ENCODE measurements at places on chromosomes 1 and 21.
A peak's percentile ranks its signal among the peaks of the same experiment; 100 is the strongest.

GRCh38 chr1:47703156-47703825 lies 265.4 kb downstream of the FOXD2 start:
- DNase-seq: no peak

GRCh38 chr1:109619576-109620400 lies at the start of the genes AMPD2 and GNAT2:
Gene AMPD2 (plus strand): TSS chr1:109619837. CDS start chr1:109621176, 1,339 bp downstream.
Gene GNAT2 (minus strand): TSS chr1:109619616. CDS start chr1:109612870, 6,746 bp downstream.
- peak; percentile 51 for DNase-seq

DNA sequence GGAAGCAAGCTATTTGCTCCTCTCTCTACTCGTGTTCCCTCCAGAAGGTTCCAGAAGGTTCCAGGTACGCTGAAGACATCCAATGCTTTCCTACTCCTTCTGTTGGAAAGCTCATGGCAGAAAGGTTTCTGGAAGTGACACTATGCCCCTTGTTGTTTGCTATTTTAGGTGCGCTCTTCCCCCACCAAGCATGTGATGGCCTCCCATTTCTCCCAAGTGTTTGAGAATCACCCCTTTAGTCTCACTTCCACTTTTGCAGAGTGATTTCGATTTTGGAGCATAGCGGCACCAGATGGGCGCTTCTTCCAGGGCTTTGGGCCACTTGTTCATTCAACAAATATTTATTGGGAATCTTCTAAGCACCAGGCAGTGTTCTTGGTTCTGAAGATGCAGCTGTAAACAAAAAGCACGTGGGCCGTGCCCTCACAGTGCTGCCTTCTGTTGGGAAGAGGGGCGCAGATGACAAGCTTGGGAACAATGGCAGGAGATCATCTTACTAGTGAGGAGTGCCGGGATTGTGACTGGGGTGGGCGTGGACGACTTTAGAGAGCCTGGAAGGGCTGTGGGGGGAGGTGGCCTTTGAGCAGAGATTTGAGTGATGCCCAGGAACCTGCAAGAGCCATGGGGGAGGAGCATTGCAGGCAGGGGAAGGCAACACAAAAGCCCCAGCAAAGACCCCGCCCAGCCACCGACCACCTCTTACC lies 43.0 kb upstream of the TARDBP start:
- no peak for DNase-seq

- DNase-seq: no peak
These were observed 20.7 kb downstream of the PARS2 start for GRCh38 chr1:54743416-54744226.

DNA sequence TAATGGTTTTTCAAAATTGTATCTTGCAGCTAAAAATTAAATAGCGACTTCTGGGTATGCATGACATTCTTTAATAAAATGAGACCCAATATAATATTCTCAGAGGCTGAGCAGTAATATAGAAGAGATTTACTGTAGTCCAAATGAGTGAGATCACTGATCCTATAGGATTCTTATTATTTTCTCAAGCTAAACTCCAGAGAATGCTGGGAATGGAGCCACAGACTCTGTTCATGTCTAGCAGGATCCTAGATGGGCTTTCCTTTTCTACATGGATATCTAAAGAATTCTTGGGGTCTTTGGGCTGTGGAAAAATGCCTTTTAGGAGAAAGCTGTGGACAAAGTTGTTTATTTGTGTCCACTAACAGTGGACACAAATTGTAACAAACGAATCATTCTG lies 150.7 kb upstream of the ZNF644 start:
- no peak for DNase-seq

- DNase-seq: no peak
These were observed 9.8 kb downstream of the OVGP1 start for GRCh38 chr1:111417755-111418154.

DNA sequence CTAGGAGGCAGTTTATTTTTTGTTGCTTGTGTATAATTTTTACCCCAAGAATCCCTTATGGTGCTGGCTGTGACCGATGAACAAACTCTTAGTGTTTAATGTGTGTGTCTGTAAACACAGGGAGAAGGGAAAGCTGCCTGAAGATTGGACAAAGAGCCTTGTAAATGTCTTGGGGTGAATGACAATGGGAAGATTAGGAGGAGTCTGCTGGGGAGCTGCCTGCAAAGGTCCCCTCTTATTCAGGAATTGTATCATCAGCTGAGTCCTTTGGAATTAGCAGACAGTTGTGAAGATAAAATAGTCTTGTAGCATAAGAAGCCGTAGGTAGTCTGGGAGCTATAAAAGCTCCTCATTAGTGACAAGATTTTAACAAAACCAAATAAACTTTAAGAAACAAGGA lies 88.4 kb downstream of the RUNX1 start:
- no peak for DNase-seq

GRCh38 chr1:186518822-186519381 lies 58.0 kb upstream of the PDC start:
- DNase-seq: no peak

DNA sequence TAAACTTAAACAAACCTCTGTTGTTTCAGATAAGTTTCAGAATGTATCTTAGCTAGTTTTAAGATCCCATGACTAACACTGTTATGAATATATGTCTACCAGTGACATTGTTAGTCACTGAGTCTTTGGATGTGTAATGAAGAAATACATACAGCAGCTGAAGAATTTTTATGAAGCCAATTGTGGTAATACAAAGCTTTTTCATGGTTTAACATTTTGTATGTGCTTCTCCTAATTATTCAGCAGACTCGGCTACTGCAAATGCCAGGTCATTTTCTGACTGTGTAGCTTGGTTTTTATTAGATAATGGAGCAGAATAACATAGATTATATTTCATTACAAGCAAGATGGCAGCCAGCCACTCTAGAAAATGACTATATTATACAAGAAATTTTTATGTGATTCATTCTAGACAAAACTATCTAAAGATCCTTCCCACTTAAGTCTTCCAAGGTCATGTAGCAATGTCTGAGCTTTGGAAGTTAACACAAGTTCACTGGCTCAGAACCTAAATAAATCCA lies 147.8 kb downstream of the TNFSF18 start:
- DNase-seq: no peak

- DNase-seq: no peak
These were observed 415.6 kb upstream of the KAZN start for GRCh38 chr1:14182856-14183255.

DNA sequence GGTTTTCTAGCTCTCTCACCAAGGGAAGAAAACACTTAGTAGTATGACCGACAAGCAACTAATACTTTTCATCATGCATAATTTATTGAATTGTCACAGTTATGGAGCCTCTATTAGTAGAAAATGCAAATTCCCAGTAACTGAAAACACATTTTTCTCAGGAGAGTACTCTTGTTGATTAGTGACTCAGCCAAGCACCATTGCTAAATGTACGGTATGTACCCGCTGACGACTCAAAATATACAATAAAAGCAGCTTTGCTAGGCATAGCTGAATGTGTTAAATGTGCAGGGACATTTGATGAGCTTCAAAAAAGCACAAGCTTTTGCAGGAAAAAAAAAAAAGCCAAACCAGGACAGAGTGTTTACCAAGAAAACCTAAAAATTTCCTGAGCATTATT lies 63.9 kb downstream of the WDR64 start:
- DNase-seq: no peak

- no peak for DNase-seq
These were observed 247.4 kb downstream of the PTBP2 start for GRCh38 chr1:96968983-96969382.

DNA sequence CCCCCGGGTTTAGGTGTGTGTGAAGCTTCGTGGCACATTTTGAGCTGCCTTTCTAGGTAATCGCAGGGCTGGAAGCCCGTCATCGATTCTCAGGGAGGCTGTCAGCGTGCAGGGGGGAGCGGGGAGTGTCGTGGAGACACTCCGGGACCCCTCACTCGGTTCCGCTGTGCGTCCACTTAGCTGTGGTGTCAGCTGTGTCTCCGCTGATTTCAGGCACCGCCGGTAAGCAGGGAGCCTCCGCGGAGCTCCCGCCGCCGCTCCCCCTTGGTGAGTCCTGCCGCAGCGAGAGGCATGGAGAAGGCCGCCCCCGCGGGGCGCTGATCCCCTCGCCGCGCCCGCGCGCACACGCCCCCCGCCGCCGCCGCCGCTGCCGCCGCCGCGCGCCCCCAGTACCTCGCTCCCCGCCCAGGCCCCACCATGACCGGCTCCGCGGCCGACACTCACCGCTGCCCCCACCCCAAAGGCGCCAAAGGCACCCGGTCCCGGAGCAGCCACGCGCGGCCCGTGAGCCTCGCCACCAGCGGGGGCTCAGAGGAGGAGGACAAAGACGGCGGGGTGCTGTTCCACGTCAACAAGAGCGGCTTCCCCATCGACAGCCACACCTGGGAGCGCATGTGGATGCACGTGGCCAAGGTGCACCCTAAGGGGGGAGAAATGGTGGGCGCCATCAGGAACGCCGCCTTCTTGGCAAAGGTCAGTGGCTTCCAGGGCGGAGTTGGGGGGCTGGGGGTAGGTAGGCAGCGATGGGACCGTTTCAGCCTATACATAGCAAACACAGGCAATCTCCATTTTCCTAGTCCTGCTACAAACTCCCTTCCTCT lies 995 bp downstream of the VASH2 start:
- no peak for DNase-seq

DNA sequence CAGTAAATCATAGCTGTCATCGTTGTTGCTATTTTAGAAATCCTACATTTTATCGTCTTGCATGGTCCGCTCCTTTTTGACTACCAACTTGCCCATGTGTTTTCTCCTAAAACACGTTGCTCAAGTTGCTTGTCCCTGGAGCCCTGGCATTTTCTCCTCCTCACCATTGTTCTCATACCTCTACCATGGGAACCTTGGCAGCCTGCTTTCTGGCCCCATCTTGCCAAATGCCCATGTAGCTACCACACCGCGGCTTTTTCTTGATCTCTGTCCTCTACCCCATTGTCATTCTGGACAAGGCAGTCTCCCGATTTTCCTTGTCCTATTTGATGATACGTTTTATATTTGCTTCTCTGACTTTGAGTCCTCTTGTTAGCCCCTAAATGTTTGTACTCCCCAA lies 50.2 kb downstream of the MRPS6 start:
- DNase-seq: no peak

GRCh38 chr1:184027826-184028695 lies 9.5 kb downstream of the COLGALT2 start:
- DNase-seq: no peak
